ENCODE measurements at places on chromosomes 3 and 15. TPM values are rescaled to one million over a fixed set of nuclear protein-coding genes. Genes with fewer than 3 reads are reported as not detected.

Gene ERC2
- total RNA-seq = not detected

Gene NR2E3
- not detected for total RNA-seq

Gene RYR3
- total RNA-seq = not detected

Gene ILDR1
- 0.18 TPM for total RNA-seq

Gene HESX1
- not detected for total RNA-seq

- DNase-seq = no peak
Observed at GRCh38 chr3:97647441-97647982, 117.0 kb upstream of the ARL6 start.

All from activated T-cell treated with anti-CD3 and anti-CD28 coated beads, Interleukin-2, amount 50 U/mL, for 4 hours (primary cell).